ENCODE measurements at places on chromosomes 7 and 10.

DNA sequence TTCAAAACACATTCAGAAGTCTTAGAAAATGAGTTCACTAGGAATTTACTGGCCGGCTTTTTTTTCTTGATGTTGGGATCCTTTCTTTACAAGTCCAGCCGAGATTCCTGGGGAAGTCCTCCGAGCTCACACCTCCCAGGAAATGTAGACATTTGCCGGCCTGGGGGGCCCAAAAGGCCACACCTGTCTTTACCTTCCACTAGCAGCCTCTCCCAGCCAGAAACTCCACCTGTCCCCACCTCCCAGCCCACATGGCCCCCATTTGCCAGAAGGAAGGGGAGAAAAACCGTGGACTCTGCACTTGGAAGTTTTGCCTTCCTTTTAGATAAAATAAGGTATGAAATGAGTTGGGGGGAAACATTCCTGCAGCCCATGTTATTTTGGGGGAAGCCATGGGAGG is 27.6 kb upstream of the EMX2 start:
- no peak for DNase-seq

DNA sequence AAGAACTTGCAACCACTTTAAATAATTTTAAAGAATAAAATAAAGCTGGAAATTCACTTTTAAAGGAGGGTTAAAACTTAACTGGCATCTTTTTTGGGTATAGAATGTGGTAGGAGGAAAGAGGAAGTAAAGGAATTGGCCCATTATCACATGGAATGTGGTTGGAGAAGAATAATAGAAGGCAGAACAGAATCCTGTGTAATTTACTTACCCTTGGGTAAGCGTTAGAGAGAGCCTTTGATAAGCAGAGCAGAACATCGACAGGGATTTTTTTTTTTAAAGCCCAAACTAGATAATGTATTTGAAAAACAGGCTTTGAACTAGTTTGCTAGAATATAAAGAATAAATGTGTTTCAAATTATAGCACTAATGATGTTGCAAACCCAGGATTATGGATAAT is 199.8 kb upstream of the KIAA1217 start:
- DNase-seq = no peak

GRCh38 chr10:124240839-124241291 is 147.5 kb upstream of the CHST15 start:
- DNase-seq = no peak

DNA sequence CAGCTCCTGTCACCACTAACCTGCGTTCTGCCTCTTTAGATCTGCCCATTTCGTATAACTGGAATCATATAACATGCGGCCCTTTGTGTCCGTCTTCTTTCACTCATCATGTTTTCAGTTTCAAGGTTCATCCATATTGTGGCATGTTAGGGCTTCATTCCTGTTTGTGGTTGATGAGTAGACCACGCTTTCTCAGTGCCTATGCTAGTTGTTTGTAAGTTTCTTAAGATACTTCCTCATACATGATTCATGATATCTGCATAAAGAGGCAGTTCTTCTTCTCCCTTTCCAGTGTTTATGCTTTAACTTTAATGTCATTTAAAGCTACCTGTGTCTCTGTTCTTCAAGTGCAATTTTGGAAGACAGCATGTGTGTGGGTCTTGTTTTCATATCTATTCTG is 79.5 kb upstream of the FAM20C start:
- no peak for DNase-seq

GRCh38 chr7:132028144-132028920 is 471.9 kb upstream of the PODXL start:
- no peak for DNase-seq

- DNase-seq = no peak
These were observed 23.3 kb upstream of the EMX2 start for GRCh38 chr10:117519286-117519685.

- DNase-seq = no peak
These were observed 29.4 kb upstream of the SGMS1 start for GRCh38 chr10:50653142-50653541.

DNA sequence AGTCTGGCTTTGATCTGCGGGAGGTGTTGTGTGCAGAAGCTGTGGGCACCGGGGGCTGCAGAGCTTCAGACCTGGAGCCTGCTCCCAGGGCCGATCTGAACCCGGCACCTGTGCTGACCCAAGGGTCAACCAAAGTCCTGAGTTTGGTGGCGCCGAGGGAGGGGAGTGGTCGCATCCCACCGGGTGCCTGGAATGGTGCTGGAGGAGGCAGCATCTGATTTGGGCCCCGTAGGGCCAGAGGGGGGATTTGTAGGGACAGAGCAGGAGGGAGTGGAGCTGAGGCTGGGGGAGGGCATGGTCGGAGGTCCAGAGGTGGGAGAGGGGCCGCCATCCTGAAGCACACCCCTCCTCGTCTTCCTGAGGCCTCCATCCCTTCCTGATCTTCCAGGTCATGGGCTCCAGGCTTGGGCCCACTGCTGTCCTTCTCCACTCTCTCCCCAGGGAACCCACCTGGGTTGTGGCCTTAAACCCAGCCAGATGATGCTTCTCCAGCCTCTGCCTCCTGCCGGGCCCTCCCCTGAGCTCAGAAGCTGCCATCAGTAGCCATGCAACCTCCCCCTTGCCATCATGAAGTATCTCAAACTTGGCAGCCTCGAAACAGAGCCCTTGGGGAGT is 112.9 kb downstream of the LHPP start:
- DNase-seq = no peak

GRCh38 chr10:103100620-103101019 is 92.5 kb downstream of the NT5C2 start:
- no peak for DNase-seq

GRCh38 chr10:63376560-63377304 is 89.0 kb downstream of the JMJD1C start:
- DNase-seq = no peak

- DNase-seq = no peak
These were observed 301.1 kb downstream of the GFRA1 start for GRCh38 chr10:115971921-115972320.

DNA sequence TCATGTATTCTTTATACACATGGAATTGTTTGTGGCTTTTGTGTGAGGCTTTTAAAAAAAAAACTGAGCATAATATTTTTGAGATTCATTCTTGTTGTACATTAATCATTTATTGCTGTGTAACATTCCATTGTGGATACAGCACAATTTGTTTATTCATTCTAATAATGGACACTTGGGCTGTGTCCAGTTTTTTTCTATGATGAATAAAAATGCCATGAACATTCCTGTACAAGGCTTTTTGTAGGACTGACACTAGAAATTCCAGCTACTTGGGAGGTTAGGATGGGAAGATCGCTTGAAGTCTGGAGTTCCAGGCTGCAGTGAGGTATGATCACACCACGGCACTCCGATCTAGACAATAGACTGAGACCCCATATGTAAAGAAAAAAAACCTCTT is 254.3 kb upstream of the CACNA2D1 start:
- DNase-seq = no peak
